ENCODE measurements at places on chromosomes 2 and 18. TPM values are rescaled to one million over a fixed set of nuclear protein-coding genes. Genes with fewer than 3 reads are reported as not detected.

Gene PLGLB1
- 6.2 TPM for total RNA-seq

Gene PDE1A
- total RNA-seq = 42.1 TPM

Gene FKBP1B
- 60.0 TPM for total RNA-seq

Gene WDSUB1
- total RNA-seq = 30.9 TPM

Gene SEPTIN10
- total RNA-seq = 114 TPM

Gene C1QL2
- 1.6 TPM for total RNA-seq

Gene IL1F10
- total RNA-seq = not detected

Gene DSG1
- 0.16 TPM for total RNA-seq

Gene TMEM247
- total RNA-seq = not detected

Gene MRO
- 0.94 TPM for total RNA-seq

Gene SPRED2
- total RNA-seq = 8.6 TPM

Gene CPSF3
- total RNA-seq = 34.6 TPM

Gene CCDC138
- 48.4 TPM for total RNA-seq

Gene DAW1
- total RNA-seq = 1.1 TPM

Gene CDH7
- 2.3 TPM for total RNA-seq

Gene NYAP2
- total RNA-seq = 7.8 TPM

Measured in occipital lobe (tissue), 3 donors.